ENCODE measurements at places on chromosomes 3 and 15.
A peak's percentile ranks its signal among the peaks of the same experiment; 100 is the strongest.

- no peak for DNase-seq
Measured at GRCh38 chr3:100333970-100334487, 528 bp upstream of the NIT2 start.

GRCh38 chr3:107664614-107665013, 141.9 kb downstream of the BBX start:
- DNase-seq = peak; percentile 35

- DNase-seq = peak; percentile 43
Measured at GRCh38 chr15:98651036-98651481, 2.7 kb downstream of the IGF1R start.

- DNase-seq = peak; percentile 91
Measured at GRCh38 chr3:112519424-112520001, 20.2 kb upstream of the BTLA start.

GRCh38 chr3:45776301-45776595, 20.1 kb downstream of the SLC6A20 start:
- DNase-seq = no peak

- no peak for DNase-seq
Measured at GRCh38 chr15:50594311-50594710, 47.8 kb upstream of the USP50 start.

DNA sequence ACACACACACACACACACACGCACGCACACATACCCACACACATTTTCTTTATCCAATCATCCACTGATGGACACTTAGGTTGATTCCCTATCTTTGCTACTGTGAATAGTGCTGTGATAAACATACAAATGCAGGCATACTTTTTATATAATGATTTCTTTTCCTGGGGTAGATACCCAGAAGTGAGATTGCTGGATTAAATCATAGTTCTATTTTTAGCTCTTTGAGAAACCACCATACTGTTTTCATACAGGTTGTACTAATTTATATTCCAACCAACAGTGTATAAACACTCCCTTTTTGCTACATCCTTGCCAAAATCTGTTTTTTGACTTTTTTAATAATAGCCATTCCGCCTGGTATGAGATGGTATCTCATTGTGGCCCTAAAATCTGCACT, 94.5 kb upstream of the GK5 start:
- no peak for DNase-seq

DNA sequence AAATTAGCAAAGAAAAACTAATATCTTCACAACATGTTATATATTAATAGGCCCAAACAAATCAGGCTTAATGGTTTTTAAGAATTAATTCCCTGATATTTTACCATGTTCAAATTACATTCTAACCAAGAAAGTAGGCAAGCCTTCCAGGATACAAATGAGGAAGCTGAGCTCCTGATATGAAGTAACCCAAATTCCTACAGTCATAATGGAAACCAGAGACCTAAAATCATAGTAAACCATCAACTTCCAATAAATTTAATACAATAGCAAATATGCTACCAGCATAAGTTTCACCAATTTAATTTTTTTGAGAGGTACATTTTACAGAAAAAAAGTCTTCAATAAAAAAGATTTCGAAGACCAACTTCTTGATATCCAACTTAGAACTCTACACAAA, 3.8 kb downstream of the DCBLD2 start:
- DNase-seq = no peak

DNA sequence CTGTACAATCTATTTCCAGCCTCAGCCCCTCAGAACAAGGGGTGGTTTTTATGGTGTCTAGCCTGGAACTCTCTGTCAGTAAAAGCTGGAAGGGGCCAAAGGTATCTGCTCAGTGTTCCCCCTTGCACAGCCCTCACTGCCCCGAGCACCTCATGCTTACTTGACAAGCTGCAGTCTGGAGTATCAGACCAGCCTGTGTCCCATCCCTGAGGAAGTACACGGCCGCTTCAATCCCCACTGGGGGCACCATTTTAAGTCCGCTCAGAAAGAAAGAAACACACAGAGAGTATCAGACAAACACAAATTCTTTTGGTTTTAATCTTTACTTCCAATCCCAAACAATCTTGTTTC, 32.4 kb downstream of the UMPS start:
- DNase-seq = no peak

DNA sequence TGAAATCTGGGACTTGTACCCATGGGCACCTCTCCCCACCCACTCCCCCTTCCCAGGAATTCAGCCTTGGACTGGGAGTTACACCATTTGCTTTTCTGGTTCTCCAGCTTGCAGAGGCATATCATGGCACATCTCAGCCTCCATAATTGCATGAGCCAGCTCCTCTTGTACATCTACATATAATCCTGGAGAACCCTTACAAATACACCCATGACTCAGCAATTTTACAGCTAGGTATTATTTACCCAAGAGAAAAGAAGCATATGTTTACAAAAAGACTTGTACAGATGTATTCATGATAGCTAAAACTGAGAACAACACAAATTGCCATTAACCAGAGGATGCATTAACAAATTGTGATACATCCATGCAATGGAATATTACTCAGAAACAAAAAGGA, 58.4 kb downstream of the RPLP1 start:
- no peak for DNase-seq

DNA sequence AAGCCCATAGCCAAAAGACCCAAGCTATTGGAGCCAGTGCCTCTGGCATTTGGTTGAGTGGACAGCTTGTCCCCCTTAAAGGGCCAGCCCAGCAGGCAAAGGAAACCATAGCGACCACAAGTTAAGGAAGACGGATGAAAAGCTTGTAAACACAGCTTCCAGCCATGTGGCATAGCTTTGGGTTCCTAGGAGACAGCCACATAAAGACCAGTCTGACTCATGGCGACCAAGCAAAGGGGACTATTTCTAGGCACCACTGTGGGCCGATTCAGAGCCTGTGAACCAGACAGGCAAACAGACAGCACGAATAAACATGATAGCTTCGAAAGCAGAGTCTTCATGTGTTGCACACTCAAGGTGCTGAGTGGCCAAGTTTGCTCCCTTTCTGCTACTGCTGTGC, 30.5 kb upstream of the SRGAP3 start:
- DNase-seq = no peak

DNA sequence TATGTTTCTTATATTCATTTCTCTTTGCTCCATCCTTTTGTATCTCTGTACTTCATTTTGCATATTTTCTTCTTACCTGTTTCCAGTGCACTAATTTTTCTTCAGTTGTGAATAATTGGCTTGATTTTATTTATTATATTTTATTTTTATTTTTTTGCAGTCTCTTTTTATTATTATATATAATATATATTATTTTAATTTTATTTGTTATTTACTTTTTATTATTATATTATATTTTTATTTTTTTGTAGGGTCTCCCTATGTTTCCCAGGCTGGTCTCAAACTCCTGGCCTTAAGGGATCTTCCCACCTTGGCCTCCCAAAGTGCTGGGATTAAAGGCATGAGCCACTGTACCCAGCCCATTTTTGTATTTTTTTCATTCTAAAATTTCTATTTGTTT, 213.1 kb upstream of the TSC22D2 start:
- DNase-seq = no peak

- DNase-seq = no peak
Measured at GRCh38 chr3:147356909-147357900, 49.1 kb downstream of the ZIC4 start.

DNA sequence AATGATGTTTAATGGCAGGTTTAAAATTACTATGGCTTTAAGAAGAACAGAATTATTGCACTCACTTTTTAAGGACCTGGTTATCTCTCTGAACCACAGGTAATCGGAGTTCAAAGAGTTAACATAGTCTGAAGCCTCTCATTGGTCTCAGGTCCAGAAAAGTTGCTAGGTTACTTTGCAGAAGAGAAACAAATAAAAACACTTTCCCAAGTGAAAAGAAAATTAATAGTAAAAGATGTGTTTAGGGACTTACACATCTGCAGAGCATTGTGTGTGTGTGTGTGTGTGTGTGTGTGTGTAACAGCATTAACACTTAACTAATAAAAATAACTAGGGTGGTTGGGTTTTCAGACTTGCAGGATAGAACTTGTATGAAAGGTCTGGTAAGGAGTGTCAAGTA, 1.0 kb downstream of the MASP1 start:
- DNase-seq = no peak

- peak; percentile 91 for DNase-seq
Measured at GRCh38 chr3:52428151-52429005, 16.5 kb downstream of the SEMA3G start.

GRCh38 chr3:196969660-196970546, 1.3 kb upstream of the PIGZ start:
- peak; percentile 55 for DNase-seq

- no peak for DNase-seq
Measured at GRCh38 chr15:81548365-81549130, 174.5 kb upstream of the TMC3 start.

GRCh38 chr15:51094606-51095569, at the start of gene TNFAIP8L3:
Gene TNFAIP8L3, minus strand, starts transcription at chr15:51094906. Its CDS starts 311 bp downstream, at chr15:51094595.
- DNase-seq = peak; percentile 56

GRCh38 chr3:41464401-41464800, 265.1 kb downstream of the CTNNB1 start:
- DNase-seq = peak; percentile 27

DNA sequence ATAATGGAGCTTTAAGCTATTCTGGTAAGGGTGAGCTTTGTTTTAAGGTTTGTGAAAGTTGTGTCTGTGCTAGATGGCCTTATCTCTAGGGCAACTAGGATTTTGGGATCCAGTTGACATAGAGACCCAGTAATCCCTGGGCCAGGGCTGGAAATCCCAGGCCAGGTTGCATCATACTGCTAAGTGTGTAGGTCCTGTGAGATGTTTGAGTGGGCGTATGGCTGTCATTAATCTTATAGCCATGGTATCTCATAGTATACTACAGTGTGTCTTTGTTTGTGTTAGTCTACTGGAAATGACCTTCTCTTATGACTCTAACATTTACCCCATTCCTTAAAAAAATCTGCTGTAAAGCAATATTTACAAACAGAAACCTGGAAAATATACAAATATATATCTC, 151.4 kb downstream of the CACNA2D3 start:
- no peak for DNase-seq
